Thyroid gland (tissue), 4 donors: ENCODE measurements at places on chromosomes 16 and 17. TPM values are rescaled to one million over a fixed set of nuclear protein-coding genes. Genes with fewer than 3 reads are reported as not detected.

Gene SOST
- total RNA-seq: not detected

Gene MYH8
- total RNA-seq: not detected

Gene DYNLL2
- total RNA-seq: 35.6 TPM

Gene TNFRSF17
- not detected for total RNA-seq

Gene KRT24
- total RNA-seq: not detected

- H3K4me1 ChIP-seq: peaks cover 35% of the 10 kb centered on the region
- H3K27me3 ChIP-seq: no peaks in the 10 kb centered on the region
- H3K4me3 ChIP-seq: no peak overlapping the region
Observed at GRCh38 chr16:586645-587590, 2.9 kb upstream of the RAB40C start.

DNA sequence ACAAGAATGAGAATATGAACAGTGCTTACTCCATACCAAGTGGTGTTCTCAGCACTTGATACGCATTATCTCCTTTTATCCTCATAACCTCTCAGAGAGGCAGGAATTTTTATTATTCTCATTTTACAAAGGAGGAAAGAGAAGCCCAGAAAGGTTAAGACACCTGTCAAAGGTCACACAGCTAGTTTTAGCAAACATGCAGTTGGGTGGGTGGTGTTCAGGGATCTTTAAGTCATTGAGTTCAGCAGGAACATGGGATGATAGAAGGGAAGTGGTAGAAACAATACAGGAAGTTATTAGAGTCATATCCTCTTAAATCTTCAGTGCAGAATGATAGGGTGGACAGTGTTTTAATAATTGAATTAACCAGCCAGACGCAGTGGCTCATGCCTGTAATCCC is 95.4 kb downstream of the IRX3 start:
- no peak for DNase-seq
- H3K4me1 ChIP-seq: no peaks in the 10 kb centered on the region
- H3K27me3 ChIP-seq: peaks cover 6% of the 10 kb centered on the region
- no peak overlapping the region for H3K4me3 ChIP-seq
- H3K27ac ChIP-seq: no peak overlapping the region
- H3K36me3 ChIP-seq: no peaks in the 10 kb centered on the region

DNA sequence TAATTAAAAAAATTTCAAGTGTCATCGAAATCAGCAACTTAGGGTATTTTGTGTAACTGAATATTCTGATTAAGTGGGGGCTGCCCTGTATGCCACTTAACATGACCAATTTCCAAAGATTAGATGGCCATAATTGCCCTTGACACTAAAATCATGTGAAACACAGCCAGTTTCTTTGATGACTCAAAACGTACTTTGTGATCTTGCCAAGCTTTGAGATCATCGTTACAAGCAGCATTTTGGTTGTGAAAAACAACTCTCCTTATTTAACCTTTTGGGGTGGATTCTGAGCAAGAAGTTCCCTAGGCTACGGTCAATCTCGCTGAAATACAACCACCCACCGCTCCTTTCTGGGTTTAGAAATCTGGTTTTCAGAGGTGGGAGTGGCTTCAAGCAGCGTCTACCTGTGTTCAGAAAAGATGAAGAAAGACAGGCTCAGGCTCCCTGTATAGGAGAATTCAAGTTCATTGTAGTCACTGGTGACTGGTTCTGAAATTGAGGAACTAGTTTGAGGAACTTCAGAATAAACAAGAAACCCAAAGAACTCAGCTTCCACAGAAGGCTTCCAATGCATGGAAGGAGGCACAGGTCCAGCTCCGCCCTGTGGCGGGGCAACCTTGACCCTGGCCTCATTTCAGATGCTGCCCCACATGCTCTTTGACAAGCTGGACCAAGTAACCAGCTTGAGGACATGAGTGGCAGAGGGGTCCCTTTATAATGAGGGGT is 9.4 kb downstream of the MAP3K14 start:
- peaks cover 79% of the 10 kb centered on the region for H3K4me1 ChIP-seq
- peak overlapping the region; percentile 73 for H3K27ac ChIP-seq
- no peak overlapping the region for H3K4me3 ChIP-seq
- no peak for DNase-seq
- no peaks in the 10 kb centered on the region for H3K36me3 ChIP-seq
- no peaks in the 10 kb centered on the region for H3K27me3 ChIP-seq

DNA sequence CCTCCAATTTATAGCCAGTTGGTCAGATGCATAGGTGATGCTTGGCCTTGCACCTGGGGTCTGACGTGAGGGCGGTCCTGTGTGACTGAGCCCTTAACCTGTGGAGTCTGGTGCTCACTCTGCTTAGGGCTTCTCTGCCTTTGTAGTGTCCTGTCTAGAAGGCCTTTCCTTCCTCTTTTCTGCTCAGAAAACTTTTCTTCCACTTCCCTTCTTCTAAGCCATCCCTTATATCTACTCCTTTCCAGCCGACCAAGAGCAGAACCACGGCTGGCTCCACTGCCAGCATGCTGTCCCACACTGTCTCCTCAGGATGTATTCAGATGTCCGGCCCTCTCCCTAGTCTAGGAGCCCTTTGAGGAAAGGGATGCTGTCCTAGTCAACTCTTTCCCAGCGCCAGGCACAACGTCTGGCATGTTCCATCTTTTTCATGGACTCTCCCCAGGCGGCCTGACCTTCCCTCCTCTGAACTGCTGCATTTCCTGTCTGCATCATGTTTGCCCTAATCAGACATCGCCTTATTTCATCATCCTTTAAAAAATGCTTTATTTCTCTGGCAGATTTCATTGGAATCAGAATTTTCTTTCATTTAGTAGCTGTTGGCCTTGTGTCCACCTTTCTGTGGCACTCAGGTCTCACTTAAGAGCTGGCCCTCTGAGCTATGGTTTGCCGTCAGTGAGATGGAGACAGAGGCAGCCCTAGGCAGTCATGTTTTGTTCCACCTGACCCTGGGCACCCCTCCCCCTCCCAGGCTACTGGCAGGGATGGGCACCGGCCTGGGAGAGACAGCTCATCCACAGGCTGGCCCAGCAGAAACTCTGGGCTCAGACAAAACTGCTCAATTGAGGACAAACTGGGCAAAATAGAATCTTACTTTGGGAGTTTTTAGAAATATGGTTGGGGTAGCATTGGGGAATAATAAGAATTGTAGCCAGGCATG is 15.5 kb upstream of the BRCA1 start:
- H3K36me3 ChIP-seq: no peaks in the 10 kb centered on the region
- H3K4me3 ChIP-seq: no peak overlapping the region

GRCh38 chr16:53258809-53259208 is 175.5 kb upstream of the RBL2 start:
- H3K4me3 ChIP-seq: no peak overlapping the region
- no peak for DNase-seq
- no peak overlapping the region for H3K27ac ChIP-seq
- H3K4me1 ChIP-seq: no peaks in the 10 kb centered on the region
- no peaks in the 10 kb centered on the region for H3K27me3 ChIP-seq
- H3K36me3 ChIP-seq: peaks cover 27% of the 10 kb centered on the region

- no peak overlapping the region for H3K27ac ChIP-seq
- DNase-seq: no peak
- no peaks in the 10 kb centered on the region for H3K27me3 ChIP-seq
- no peak overlapping the region for H3K4me3 ChIP-seq
- peaks cover 82% of the 10 kb centered on the region for H3K36me3 ChIP-seq
Observed at GRCh38 chr17:59680314-59680713, 26.9 kb downstream of the PTRH2 start.

GRCh38 chr17:43772877-43773648 is 5.7 kb downstream of the DUSP3 start:
- no peaks in the 10 kb centered on the region for H3K27me3 ChIP-seq
- H3K4me1 ChIP-seq: peaks cover 9% of the 10 kb centered on the region
- no peak for DNase-seq

GRCh38 chr17:4796552-4796920 is 572 bp downstream of the PSMB6 start:
- peaks cover 14% of the 10 kb centered on the region for H3K36me3 ChIP-seq
- no peaks in the 10 kb centered on the region for H3K27me3 ChIP-seq
- DNase-seq: peak; percentile 27
- H3K4me1 ChIP-seq: peaks cover 8% of the 10 kb centered on the region
- H3K27ac ChIP-seq: no peak overlapping the region

DNA sequence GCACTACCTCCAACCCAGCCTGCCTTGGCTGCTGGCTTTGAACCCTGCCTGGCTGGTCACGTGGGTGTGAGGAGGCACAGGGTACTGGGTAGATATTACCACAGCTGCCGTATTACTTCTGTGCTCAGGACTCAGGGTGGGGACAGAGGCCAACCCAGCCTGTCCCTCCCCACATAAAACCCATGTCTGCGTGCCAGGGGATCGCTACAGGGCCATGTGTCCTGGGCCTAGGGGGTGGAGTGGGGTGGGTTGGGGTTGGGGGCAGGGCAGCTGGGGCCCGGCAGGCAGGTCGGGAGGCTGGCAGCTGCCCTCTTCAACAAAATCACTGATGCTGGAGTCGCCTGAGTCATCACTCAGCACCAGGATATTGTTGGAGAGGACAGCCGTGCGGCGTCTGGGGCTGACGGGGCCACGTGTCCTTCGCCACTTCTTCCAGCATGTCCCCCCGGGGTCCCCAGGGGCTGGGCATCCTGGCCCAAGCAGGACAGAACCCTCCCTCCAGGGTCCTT is 39.7 kb upstream of the PVALEF start:
- no peaks in the 10 kb centered on the region for H3K4me1 ChIP-seq
- H3K27ac ChIP-seq: no peak overlapping the region
- no peaks in the 10 kb centered on the region for H3K36me3 ChIP-seq
- no peak overlapping the region for H3K4me3 ChIP-seq
- no peaks in the 10 kb centered on the region for H3K27me3 ChIP-seq

DNA sequence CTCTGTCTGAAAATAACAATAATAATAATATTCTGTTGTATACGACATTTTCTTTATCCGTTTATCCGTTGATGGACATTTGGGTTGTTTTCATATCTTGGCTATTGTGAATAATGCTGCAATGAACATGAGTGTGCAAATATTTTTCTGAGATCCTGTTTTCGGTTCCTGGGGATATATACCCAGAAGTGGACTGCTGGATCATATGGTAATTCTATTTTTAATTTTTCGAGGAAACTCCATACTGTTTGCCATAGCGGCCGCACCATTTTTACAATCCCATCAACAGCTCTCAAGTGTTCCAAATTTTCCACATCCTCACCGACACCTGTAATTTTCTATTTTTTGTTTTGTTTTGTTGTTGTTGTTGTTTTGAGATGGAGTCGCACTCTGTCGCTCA is 5.3 kb upstream of the PRSS41 start:
- no peak overlapping the region for H3K27ac ChIP-seq
- no peaks in the 10 kb centered on the region for H3K36me3 ChIP-seq
- DNase-seq: no peak
- H3K4me3 ChIP-seq: no peak overlapping the region
- no peaks in the 10 kb centered on the region for H3K4me1 ChIP-seq
- H3K27me3 ChIP-seq: no peaks in the 10 kb centered on the region

DNA sequence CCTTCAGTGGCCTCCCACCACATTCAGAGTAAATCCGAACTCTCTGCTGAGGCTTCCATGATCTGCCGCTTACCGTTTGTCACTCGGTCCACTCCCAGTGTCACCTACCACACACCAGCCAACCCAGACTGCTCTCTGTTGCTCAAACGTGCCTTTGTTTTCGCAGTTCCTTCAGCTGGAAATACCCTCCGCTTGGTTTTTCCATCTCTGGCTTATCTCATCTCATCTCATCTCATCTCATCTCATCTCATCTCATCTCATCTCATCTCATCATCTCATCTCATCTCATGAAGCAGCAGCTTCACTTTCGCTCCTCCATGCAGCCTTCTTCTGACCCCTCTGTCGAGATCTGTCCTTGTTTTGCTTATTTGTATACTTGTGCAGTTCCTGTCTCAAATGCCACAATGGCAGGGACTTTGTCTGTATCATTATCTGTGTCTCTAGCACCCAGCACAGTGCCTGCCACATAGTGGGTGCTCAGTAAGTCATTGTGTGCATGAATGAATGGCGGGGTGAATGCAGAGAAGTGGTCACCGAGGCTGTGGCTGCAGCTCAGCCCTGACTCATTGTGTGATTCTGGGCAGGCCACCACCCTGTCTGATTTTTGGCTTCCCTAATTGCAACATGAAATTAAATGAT is 3.8 kb upstream of the SNX20 start:
- H3K27ac ChIP-seq: no peak overlapping the region
- no peaks in the 10 kb centered on the region for H3K27me3 ChIP-seq
- no peaks in the 10 kb centered on the region for H3K36me3 ChIP-seq
- H3K4me1 ChIP-seq: no peaks in the 10 kb centered on the region
- no peak overlapping the region for H3K4me3 ChIP-seq
